ENCODE measurements at places on chromosomes 13 and 19. TPM values are rescaled to one million over a fixed set of nuclear protein-coding genes. Genes with fewer than 3 reads are reported as not detected.

- H3K4me1 ChIP-seq: no peaks in the 10 kb centered on the region
- no peak for DNase-seq
- no peak overlapping the region for H3K4me3 ChIP-seq
- H3K27me3 ChIP-seq: no peaks in the 10 kb centered on the region
Measured at GRCh38 chr19:4891066-4891465, 11.6 kb downstream of the ARRDC5 start.

GRCh38 chr13:23715092-23715761, 145.0 kb downstream of the TNFRSF19 start:
- H3K36me3 ChIP-seq: no peaks in the 10 kb centered on the region
- H3K27ac ChIP-seq: no peak overlapping the region
- no peaks in the 10 kb centered on the region for H3K27me3 ChIP-seq
- no peaks in the 10 kb centered on the region for H3K4me1 ChIP-seq
- H3K4me3 ChIP-seq: no peak overlapping the region

DNA sequence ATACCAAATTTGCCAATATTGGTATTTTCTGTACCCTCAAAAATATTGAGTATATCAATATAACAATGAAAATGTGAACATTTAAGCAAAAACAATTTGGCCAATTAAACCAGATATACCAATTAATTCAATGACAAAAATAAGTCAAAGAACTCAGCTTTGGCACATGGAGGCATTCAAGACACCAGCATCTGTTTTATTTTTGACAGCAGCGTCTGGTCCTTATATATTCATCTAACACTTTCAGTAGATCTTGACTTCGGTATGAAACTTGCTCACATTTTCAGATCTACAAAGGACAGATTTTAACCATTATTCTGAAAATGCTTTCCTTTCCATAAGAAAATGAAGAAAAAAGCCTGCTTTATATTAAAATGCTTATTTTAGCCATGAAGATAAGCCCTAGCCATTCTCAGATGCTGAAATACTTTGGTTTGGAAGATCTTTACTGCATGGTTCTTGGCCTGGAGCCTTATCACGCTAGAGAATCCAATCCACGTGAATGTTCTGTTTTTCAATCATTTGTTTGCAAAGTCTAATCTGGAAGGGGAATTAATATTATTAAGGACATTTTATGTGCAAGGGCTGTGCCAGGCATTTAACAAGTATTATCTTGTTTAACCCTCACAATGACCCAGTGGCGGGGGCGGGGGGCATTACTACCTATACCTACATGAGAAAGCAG, 132.2 kb downstream of the DLEU7 start:
- no peak overlapping the region for H3K27ac ChIP-seq
- H3K36me3 ChIP-seq: no peaks in the 10 kb centered on the region
- no peaks in the 10 kb centered on the region for H3K27me3 ChIP-seq
- no peak for DNase-seq

GRCh38 chr19:30049226-30049625, 107.2 kb downstream of the URI1 start:
- H3K27ac ChIP-seq: no peak overlapping the region
- no peaks in the 10 kb centered on the region for H3K27me3 ChIP-seq
- no peak overlapping the region for H3K4me3 ChIP-seq
- H3K36me3 ChIP-seq: no peaks in the 10 kb centered on the region
- H3K4me1 ChIP-seq: no peaks in the 10 kb centered on the region
- DNase-seq: no peak

DNA sequence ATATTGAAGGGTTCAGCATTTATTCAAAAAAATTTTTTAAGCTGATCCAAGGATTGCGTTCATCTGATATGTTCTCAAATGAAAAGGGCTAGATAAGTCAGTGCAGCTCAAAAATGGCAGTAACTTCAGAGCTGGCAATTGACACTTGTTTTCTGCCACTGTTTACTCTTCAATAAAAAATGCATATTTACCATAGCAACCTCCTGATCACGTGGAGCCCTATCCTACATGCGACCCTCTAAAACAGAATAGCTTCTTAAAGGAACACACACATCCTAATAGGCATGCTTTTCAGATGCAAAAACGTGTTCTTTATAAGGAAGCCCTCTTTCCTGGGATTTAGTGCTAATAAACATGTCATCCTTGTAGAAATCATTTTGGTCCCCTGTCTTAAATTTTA, 150.2 kb downstream of the ZNF536 start:
- H3K4me3 ChIP-seq: no peak overlapping the region
- no peaks in the 10 kb centered on the region for H3K4me1 ChIP-seq
- no peaks in the 10 kb centered on the region for H3K27me3 ChIP-seq
- H3K36me3 ChIP-seq: no peaks in the 10 kb centered on the region
- DNase-seq: no peak

Gene SIPA1L3
- 12.1 TPM for total RNA-seq

Gene ZNF580
- 11.7 TPM for total RNA-seq

GRCh38 chr13:78631077-78631476, 27.7 kb upstream of the POU4F1 start:
- H3K4me1 ChIP-seq: no peaks in the 10 kb centered on the region
- no peaks in the 10 kb centered on the region for H3K27me3 ChIP-seq
- DNase-seq: no peak
- no peak overlapping the region for H3K27ac ChIP-seq
- no peak overlapping the region for H3K4me3 ChIP-seq
- peaks cover 19% of the 10 kb centered on the region for H3K36me3 ChIP-seq

Measured in GM23248 (cell line).